Activated T-cell treated with anti-CD3 and anti-CD28 coated beads, Interleukin-2, amount 50 U/mL, for 24 hours (primary cell): ENCODE measurements at places on chromosomes 3 and 15.

GRCh38 chr3:46464326-46465195 lies at the start of gene LTF:
Gene LTF, minus strand, starts transcription at chr3:46464905. Its CDS starts 38 bp downstream, at chr3:46464867.
- DNase-seq = no peak

- no peak for DNase-seq
Measured at GRCh38 chr3:8793242-8793641, 23.8 kb upstream of the OXTR start.

DNA sequence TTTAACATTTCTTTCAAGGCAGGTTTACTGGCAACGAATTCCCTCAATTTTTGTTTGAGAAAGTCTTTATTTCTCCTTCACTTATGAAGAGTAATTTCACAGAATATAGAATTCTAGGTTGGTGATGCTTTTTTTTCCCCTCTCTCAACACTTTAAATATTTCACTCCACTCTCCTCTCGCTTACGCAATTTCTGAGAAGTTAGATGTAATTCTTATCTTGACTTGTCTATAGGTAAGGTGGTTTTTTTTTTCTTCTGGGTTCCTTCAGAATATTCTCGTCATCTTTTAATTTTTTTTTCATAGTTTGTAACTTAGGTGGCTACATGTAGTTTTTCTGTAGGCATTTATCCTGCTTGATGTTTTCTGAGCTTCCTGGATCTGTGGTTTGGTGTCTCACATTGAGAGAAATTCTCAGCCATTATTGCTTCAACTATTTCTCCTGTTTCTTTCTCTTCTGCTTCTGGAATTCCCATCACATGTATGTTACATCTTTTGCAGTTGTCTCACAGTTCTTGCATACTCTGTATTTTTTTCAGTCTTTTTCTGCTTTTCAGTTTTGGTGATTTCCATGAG lies 189.4 kb upstream of the GOLGA6L4 start:
- DNase-seq = no peak

- peak; percentile 62 for DNase-seq
Measured at GRCh38 chr3:14216257-14217048, 37.8 kb downstream of the LSM3 start.

- DNase-seq = no peak
Measured at GRCh38 chr15:75920079-75920478, 16.4 kb downstream of the FBXO22 start.

DNA sequence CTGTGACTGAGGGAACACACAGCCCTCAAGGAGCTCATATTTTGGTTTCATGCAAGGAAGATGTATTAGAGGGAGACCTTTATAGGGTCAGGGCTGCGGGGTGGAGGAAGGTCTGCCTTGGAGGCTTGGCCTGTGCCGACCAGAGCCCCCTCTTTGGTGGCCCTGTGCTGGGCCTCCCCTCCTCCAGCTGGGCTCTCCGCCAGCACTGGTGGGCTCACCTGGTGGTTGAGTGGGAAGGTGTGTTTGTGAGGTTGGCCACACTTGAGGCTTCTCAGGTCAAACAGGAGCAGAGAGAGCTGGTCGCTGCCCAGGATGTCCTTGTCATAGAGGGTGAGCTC lies 2.6 kb downstream of the PLA2G4F start:
- DNase-seq = no peak

GRCh38 chr3:170204509-170204908 lies 17.7 kb upstream of the PRKCI start:
- no peak for DNase-seq

GRCh38 chr3:186964071-186964470 lies 33.7 kb downstream of the ST6GAL1 start:
- DNase-seq = no peak

DNA sequence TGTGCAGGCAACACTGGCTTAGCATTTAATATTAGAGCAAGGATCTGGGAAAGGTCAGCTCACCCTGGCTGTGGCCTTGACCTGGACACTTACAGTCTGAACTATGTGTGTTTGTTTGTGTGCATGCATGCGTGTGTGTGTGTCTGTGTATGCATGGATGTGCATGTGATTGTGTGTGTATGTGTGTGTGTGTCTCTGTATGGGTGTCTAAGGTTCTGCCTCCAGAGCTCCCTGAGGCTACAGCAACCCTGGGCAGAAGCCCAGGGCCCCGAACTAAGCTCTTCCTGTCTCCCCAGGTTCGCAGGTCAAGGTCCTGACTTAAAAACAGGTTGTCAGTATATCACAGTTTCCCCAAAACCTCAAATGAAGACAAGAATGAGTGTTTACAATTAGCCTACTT lies 51.3 kb downstream of the SUSD5 start:
- no peak for DNase-seq

- no peak for DNase-seq
Measured at GRCh38 chr15:41606997-41607396, 48.0 kb downstream of the TYRO3 start.

- no peak for DNase-seq
Measured at GRCh38 chr15:45842151-45842550, 207.3 kb downstream of the SQOR start.

DNA sequence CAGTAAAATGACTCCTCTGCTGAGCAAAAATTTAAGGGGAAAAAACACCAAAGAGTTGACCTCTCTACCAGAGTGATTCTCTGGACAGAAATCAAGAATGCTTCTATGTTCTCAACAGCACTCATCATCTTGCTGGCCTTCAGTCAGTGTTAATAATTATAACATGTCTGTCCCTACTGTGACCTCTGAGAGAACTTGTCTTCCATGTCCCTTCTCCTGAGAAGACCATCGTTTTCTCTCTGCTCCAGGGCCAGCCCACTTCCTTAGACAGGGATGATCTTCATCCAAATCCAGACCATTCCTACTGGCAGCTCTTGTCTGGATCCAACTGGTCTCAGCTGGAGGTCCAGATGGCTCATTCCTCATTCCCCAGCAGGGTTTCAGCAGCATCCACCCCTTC lies 139.0 kb upstream of the NECTIN3 start:
- DNase-seq = no peak

DNA sequence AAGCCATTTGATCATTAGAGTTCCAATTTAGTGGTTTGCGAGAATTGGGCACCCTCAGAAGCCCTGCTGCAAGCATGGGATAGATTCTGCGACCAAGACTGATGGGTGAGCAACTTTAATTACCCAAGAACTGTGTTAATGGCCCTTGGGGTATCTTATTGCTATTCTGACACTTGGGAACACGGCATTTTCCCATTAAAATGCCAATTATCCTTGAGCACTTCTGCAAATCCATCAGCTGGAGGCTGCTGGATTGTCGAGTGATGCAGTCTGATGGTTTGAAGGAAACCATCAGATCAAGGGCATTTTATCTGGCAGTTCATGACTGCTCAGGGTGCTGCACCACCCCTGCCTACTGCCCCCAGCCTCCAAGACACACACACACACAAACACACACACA lies 183.6 kb upstream of the PROK2 start:
- DNase-seq = no peak

- DNase-seq = no peak
Measured at GRCh38 chr3:89925976-89926375, 818.6 kb downstream of the EPHA3 start.

GRCh38 chr3:144107923-144108322 lies 136.3 kb downstream of the DIPK2A start:
- no peak for DNase-seq

DNA sequence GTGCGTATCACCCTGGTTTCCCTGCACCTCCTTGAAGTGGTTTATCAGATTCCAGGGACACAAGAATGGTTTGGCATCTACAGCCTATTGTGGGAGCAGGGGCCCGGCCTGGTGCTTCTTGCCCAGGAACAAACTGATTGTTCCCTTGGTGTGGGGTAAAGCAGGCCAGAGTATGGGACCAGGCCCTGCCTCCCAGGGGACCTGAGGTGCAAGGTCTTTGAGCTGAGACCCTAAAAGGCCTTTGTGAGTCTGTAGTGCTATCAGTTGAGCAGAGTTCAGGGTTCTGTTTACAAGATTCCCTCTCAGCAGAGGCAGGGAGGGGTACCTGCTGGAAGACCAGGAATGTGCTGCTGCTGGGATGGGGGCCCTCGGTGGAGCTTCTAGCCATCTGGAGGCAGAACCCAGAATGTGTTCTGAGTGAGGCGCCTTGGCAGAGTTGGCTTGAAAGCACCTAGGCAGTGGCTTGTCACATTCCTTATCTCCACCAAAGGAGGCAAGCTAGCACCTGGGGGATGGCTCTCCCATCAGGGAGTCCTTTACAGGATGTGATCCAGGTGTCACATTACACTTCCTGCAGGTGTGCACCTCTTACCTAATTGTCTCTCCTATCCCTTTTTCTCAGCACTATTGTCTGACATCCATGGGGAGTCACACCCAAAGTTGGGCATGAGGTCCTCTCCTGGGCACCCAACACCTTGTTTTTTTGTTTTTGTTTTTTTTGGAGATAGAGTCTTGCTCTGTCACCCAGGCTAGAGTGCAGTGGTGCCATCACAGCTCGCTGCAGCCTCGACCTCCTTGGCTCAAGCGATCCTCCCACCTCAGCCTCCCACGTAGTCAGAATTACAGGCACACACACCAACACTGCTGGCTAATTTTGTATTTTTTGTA lies 13.1 kb downstream of the FLNB start:
- no peak for DNase-seq

DNA sequence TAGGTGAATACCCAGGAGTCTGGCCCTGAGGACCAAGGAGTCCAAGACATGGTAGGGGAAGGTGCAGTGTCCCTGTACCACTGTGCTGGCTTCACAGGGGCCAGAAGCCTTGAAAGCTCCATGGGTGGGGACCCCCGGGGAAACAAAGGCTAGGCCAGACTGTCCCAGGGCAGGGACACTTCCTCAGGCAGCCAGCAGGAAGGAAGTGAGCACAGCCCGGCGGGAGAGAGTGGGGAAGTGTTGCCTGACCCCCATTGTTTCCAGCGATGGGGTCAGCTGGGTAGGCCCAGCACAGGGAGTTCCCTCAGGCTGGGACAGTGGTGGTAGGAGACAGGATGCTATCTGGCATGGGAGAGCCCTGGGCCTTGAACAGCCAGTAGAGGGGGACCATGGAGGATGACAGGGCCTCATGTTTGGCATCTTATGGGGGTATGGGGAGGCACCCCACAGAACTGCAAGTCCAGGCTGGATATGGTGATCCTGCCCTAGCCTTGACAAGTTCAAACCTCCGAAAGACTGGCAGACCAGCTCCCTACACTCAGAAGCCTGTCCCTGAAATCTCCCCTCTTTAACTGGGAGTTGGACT lies 1.2 kb upstream of the HYAL2 start:
- no peak for DNase-seq

DNA sequence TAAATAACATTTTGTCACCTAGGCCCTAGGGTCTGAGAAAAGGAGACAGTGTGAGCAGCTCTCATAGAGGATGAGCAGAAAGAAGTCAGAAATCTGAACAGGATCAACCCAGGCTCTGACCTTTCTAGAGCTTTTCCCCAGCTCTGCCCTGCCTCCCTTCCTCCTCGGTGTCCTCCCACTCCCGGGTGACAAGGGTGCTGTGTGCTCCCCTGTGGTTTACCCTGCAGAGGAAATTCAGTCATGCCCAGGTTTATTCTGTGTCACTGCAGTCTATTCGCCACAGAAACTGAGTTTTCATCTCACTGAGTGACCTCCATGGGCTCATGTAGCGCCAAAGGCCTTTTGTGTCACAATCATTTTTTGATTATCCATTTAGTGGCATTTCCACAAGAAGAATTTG lies 76.6 kb downstream of the IL12A start:
- no peak for DNase-seq

DNA sequence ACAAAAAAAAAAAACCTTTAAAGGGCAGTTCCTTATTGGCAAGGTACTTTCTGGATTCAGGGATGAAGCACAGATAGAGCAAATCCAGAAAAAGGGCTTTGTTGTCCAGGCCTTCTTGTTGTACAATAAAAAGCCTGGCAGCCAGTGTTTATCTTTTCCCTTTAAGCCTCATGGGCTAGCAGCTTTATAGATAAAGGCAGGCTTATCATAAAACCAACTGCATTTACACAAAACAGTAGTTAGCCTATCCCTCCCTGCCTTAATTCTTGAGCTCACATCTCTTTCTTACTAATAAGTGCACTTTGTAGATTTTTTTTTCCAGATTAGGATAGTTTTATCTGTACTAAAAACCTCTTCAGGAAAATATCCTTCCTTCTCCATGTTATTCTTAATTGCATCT lies 662.8 kb upstream of the CCDC54 start:
- DNase-seq = no peak

DNA sequence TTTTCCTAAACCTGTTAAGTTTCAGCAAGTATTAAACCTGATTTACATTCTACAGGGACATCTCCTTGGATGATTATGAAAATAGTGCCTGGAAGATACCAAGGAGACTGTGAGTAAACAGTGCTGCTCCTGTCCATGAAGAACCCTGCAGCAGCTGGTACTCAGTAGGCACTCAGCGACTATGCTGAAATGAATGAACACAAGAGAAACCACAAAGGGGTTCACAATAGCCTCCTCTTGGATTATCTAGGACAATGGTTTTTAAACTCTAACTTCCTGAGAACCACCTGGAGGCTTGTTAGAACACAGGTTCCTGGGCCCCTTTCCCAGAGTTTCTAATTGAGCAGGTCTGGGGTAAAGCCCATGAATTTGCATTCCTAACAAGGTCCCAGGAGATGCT lies 488.4 kb upstream of the UBE2E2 start:
- no peak for DNase-seq

- DNase-seq = no peak
Measured at GRCh38 chr3:149575961-149576564, 81.8 kb downstream of the WWTR1 start.

GRCh38 chr15:78414621-78415250 lies 23.3 kb upstream of the IREB2 start:
- DNase-seq = no peak

DNA sequence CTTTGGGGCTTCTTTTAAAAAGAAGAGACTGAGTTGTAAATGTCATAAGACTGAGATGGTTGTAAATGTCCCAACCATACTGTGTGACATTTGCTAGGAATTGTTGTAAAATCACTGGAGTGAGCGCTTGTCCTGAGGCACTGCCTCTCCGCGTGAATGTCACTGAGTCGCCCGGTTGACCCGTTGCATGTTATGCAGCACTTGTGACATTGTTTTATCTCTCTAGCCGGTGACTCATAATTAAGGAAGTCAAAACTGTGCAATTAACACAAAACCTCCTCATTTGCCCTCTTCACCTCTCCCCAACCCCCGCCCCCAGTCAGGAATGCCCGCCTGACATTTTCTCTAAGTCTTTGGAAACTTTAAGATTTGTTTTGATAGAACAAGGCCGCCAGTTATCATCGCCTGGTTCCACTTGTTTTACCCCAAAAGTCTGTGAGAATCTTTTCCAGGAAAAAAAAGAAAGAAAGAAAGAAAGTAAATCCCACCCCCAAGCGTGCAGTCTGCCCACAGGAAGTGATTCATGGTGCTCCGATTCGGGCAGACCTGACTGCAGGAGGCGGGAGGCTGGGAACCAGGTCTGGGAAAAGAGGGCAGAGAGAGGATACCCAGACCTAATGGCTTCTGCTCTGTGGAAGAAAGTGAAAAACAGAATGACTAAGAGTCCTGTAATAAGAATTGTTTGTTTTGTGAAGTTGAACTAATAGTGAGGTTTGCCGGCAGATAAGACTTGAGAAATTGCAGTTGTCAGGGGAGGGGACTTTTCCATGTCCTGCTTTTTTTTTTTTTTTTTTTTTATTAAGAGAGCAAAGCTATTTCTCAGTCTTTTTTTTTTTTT lies 84.8 kb downstream of the SMAD3 start:
- peak; percentile 70 for DNase-seq

GRCh38 chr3:40924559-40925141 lies 274.7 kb upstream of the CTNNB1 start:
- no peak for DNase-seq
